BJ (cell line): ENCODE measurements at places on chromosomes 11 and 22.
A peak's percentile ranks its signal among the peaks of the same experiment; 100 is the strongest.

GRCh38 chr11:77267962-77268361 lies 33.5 kb downstream of the GDPD4 start:
- DNase-seq = peak; percentile 63

GRCh38 chr11:119752946-119753345 lies 23.9 kb upstream of the NECTIN1 start:
- no peak for DNase-seq

DNA sequence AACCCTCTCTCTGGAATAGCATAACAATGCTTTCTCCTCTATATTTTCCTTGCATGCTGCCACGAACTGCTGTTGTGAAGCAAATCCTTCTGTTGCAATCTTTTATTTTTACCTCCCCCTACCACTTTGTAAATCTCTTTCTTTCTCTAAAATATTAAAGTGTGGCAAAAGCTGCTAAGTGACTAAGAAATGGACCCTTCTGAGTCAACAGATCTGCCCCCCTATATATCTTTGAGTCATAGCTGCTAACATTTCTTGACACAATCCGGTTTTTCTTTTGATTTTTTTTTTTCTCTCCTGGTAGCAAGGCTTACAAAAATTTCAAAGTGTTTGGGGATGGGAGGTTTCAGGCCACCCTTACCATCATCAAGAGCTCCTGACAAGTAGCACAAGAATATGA lies 39.0 kb upstream of the KIRREL3 start:
- no peak for DNase-seq

- no peak for DNase-seq
Observed at GRCh38 chr11:78371221-78371891, 46.3 kb downstream of the GAB2 start.

DNA sequence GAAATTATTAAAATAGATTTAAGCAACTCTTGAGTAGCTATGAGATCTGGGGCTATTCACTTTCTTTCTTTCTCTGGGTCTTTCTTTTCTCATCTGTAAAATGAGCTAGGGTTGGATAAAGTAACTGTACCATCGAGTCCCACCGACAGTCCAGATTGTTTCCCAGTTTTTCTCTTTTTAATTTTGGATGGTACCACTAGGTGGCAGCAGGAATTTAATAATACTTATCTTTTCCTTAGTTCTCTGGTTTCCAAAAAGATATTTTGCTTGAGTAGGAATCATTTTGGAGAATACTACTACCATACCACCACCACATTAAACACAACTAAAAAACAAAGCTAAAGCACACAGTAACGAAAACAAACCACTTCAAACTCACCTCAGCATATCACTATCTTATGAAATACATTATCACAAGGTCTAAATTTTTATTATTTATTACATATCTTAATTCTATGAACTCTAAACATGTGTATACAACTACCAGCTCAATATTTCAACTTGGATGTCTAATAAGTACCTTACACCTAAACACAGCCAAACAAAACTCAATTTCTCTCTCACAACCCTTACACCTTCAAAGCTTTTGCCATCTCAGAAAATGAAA lies 584.0 kb downstream of the KCNA4 start:
- DNase-seq = no peak

- no peak for DNase-seq
Observed at GRCh38 chr22:39480557-39480956, 21.5 kb upstream of the MIEF1 start.

DNA sequence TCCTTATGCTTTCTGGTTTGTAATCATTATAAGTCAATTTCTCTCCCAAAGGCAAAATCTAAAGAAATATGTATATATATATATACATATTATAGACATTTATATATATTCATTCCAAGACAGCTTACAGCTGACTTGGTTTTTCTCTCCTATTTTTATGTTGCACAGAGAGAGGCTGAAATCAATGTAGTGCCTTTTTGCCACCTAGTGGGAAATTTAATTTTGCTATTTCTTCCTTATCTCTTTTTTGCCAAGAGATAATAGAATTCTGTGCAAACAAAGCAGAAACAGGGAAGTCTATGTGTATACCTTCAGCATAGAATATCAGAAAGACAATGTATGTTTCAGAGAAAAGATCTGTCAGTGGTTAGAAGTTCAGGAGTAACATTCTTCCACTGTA lies 186.0 kb upstream of the ANO5 start:
- no peak for DNase-seq

GRCh38 chr11:10693509-10694081 lies at the start of gene IRAG1:
TSS of gene IRAG1 (minus strand) at chr11:10693755. CDS start at chr11:10693602, 153 bp downstream.
- DNase-seq = no peak

DNA sequence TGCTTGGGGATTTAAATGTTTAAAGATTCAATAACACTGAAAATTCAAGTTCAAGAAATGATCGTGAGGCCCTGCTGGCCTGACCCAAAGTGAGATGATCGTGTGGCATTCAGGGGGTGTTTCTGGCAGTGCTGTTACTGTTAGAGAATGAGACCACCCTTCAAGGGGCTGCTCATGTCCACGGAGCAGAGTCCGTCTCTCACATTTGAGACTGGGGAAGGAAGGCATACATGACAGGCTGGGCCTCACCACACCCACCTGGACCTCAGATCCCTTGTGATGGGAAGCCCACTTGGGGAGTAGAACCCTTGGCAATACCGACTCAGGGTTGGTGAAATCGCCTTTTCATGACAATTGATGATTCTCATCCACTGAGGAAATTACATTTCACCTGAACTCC lies 16.1 kb upstream of the NRIP3 start:
- DNase-seq = no peak

DNA sequence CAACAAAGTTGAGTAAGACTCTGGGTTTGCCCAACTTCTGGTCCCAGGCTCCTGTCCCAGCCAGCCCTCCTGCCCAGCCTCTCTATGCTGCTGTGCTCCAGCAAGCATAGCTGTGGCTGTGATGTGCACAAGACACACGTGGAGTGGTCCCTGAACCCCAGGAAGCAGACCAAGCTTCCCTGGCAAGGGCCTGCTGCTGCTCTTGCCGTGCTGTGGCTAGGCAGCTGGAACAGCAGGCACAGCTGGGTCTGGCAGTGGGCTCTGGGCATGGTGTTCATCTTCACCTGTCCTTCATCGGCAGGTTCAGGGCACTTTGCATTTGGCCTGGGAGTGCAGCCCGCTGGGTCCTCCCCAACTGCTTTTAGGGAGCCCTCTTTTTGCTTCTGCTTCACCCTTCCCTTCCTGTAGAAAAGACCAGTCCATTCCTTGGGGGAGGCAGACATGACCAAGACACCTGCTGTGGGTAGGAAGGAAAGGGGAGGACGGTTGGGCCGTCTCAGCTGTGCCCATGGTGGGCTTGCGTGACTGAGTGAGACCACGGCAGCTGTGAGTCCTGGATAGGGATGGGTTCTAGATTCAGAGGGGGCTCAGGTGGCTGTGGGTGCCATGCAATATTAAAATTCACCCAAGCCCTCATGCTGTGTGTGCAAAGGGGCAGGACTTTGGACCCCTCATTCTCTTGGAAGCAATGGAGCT lies 26.1 kb upstream of the ETS1 start:
- DNase-seq = no peak

DNA sequence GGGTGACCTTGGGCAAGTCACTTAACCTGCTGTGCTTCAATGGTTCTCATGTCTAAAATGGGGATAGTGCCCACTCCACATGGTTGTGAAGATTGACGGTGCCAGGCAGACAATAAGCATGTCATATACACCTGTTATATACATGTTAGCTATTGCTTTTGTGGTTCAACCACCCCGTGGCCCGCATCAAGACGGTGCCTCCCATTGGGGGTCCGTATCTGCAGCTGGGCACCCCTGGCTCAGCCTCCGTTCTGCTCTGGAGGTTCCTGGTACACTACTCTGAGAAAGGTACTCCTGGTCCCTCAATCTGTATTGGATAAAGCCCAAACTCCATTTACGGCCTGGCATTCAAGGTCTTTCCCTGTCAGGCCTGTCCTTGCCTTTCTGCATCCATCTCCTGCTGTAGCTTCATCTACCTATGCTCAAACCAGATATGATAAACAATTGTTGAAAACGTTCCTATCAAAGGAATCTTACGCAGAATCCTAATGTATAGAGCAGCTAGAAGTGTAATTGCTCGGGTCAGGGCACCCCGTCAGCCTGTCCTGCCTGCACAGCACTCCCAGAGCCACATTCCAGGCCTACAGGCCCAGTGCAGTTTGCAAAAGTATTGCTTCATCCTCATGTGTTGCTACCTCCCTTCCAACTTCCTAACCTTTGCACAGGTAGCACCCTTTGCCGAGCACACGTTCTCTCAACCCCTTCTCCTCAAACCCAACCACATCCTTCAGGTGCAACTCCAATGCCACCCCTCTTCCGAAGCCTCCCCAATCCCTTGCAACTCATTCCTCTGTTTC lies 194.9 kb downstream of the BCR start:
- no peak for DNase-seq

DNA sequence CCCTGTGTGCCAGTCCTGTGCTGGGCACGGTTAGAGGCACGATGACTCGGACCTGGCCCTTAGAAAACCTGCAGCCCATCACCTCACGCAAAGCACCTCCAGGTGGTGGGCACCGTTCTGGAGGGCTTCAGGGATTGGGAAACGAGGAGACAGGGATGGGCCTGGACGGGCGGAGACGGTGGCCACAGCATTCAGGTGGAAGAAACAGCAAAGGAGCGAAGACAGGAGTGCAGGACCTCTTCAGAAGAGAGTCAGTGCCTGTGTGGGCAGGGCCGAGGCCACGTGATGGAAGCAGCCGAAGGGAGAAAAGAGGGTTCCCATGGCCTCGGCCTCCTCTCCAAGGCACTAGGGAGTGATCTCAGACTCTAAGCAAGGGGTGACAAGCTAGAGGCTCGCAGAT lies 8.1 kb upstream of the SLC22A12 start:
- DNase-seq = no peak

DNA sequence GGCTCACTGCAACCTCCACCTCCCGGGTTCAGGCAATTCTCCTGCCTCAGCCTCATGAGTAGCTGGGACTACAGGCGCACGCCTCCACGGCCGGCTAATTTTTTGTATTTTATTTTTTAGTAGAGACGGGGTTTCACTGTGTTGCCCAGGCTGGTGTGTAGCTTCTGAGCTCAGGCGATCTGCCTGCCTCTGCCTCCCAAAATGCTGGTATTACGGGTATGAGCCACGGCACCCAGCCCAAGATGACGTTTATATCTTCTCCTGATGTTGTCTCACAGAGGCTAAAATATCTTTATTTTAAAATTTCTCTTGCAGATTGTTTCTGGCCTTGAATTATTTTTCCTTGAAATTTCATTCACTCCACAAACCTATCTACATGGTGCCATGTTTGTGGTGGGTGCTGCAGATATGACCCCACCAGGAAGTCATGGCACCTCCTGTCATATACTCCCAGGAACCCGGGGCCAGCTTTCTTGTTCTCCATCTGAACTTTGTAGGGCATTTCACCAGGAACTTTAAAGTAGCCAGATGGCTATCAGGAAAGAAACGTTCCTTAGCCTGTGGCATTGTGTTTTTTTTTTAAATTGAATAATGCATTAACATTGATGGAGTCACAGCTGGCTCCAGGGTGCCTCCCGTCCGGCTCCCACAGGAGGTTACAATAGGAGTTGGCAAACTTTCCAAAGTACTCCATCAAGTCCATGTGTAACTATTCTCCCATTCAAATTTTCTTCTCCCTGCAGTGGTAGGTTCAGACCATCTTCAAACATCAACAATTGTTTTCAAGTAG lies 42.0 kb upstream of the LIPT2 start:
- DNase-seq = no peak

DNA sequence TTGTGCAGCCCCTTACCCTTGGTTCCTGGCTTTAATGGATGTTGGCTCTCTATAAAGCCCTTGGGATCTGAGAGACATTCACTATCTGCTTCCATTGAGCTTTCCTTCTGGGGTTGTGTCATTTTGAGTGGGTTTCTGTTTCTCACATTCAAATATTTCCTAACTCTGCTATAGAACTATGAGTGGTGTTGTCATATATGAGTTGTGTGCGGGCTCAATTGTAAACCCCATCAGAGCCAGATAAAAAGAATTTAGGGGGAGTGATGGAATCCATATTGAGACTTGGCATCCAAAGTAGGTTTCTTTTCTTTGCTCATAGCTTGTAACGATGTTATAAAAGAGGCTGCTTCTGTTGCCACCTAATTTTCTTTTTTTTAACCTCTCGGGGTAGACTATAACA lies 41.8 kb upstream of the SPON1 start:
- DNase-seq = no peak

GRCh38 chr11:73310661-73311393 lies 2.8 kb downstream of the ARHGEF17 start:
- no peak for DNase-seq

DNA sequence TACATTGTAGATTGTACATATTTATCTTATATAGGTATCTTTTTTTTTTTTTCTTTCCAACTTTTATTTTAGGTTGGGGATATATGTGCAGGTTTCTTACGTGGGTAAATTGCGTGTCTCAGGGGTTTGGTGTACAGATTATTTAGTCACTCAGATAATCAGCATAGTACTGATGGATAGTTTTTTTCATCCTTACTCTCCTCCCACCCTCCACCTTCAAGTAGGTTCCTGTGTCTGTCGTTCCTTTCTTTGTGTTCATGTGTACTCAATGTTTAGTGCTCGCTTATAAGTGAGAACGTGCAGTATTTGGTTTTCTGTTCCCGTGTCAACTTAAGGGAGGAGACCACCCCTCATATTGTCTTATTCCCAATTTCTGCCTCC lies 9.6 kb downstream of the C11orf96 start:
- DNase-seq = no peak

GRCh38 chr11:97965849-97966646 lies 1054.7 kb upstream of the CNTN5 start:
- peak; percentile 69 for DNase-seq

DNA sequence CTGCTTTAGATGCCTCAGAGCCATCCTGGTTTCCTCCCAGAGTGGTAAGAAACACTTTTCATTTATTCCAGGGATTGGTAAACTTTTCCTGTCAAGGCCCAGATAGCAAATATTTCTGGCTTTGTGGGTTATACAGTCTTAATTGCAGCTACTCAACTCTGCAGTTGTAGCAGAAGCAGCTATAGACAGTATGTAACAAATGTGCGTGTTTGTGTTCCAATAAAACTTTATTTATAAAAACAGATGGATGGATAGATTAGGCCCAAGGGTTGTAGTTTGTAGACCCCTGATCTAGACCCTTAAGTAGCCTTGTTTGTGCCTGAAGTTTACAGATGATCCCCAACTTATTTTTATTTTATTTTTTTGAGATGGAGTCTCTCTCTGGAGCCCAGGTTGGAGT lies 17.9 kb downstream of the NNMT start:
- no peak for DNase-seq
